ENCODE measurements at places on chromosomes 5 and 9.
A peak's percentile ranks its signal among the peaks of the same experiment; 100 is the strongest.

- DNase-seq, result no peak
Measured at GRCh38 chr5:18932081-18932480, 1055.9 kb downstream of the CDH18 start.

- DNase-seq, result peak; percentile 19
Measured at GRCh38 chr5:21806943-21807342, 1046.2 kb downstream of the CDH12 start.

DNA sequence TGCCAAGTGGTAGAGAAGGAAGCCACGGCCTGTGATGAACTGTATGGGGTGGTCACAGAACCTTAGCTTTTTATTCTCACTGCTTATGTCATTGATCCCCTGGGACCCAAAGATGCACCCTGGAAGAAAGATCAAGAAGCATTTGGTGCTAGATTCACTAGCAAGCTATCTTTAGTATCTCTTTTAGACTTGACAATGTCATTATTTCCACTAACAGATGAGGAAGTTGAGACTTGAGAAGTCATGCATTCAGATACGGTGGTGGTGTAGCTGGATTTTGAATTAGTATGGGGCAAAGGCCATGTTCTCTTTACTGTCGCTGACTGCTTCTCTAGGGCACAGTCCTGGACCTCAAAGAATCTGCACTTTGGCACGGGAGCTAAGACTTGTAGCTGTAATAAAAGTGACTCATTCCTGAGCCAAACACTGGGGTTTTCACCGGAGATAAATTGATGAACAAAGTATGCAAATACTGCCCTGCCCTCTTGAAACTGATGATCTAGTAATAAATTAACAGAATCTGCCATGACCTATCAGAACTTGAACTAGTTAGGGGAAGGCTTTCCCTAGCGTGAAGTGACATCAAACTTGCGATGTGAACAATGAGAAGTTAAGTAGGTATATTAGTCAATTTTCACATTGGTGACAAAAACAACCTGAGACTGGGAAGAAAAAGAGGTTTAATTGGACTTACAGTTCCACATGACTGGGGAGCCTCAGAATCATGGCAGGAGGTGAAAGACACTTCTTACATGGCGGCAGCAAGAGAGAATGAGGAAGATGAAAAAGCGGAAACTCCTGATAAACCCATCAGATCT is 5.4 kb downstream of the GDA start:
- DNase-seq, result no peak

- peak; percentile 75 for DNase-seq
Measured at GRCh38 chr9:120443489-120443888, 136.5 kb downstream of the CDK5RAP2 start.

GRCh38 chr5:163766936-163767670 is 261.7 kb downstream of the MAT2B start:
- DNase-seq, result no peak

DNA sequence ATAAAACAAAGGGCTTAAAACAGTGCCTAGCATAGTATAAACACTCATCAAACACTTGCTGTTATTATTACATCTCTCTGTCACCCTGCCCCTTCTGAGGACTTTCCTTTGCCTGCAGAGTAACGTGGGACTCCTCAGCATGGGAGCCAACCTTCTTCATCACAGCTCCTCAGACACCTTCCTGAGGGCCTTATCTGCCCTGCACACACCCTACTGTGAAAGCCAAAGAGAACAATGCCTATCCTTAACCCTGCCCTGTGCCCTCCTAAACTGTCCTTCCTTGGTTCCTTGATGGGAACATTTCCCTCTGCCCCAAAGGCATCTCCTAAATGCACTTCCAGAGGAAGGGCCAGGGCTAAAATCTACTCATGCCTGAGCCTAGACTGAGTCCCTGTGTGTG is 20.6 kb upstream of the HAND1 start:
- no peak for DNase-seq

- no peak for DNase-seq
Measured at GRCh38 chr5:86757824-86758223, 140.1 kb downstream of the COX7C start.

DNA sequence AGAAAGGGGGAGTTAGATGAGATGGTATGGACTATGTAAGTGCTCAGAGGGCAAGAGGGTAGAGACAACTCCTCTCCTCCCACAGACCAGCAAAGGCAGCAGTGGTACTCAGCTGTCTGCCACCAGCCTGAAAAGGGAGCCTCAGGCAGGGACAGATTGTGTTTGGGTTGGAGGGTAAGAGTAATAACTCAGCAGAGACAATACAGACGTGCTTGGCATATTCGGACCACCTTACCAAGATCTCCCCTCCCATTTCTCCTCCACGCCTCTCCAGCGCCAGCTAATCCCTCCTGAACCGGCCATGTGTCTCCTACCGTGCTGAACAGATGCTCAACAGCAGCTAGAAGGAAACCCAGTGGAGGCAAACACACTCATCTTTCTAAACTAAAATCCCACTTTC is 180.8 kb downstream of the ASTN2 start:
- DNase-seq, result no peak

DNA sequence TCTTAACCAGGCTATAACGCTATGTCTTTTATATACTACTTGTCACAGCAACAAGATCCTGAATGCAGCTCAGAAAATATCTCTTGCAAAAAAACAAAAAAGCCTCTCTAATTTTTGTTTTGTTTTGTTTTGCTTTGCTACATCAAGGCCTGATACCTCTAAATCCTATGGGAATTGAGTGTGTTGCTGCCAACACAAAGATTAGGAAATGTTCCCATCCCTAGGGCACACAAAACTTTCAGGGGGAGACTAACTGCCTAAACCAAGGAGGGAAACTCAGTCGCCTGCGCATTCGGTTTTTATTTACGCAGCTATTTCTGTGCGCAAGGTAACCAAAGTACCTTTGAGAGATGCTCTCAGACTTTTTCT is 1.7 kb downstream of the SSBP2 start:
- no peak for DNase-seq

DNA sequence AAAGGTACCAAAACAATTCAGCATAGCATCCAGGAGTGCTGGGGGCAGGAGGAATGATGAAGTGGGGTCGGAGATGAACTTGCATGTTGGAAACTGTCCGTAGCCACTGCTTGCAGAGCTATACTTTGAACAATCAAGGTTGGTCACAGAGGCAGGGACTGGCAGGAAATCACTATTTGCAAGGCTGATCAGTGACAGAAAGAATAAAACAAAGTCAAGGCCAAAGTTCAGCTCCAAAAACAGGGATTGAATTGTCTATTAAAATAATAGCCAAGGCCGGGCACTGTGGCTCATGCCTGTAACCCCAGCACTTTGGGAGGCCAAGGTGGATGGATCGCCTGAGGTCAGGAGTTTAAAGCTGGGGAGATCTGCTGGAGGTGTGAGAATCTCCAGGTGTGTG is 18.7 kb upstream of the SPRY4 start:
- no peak for DNase-seq

DNA sequence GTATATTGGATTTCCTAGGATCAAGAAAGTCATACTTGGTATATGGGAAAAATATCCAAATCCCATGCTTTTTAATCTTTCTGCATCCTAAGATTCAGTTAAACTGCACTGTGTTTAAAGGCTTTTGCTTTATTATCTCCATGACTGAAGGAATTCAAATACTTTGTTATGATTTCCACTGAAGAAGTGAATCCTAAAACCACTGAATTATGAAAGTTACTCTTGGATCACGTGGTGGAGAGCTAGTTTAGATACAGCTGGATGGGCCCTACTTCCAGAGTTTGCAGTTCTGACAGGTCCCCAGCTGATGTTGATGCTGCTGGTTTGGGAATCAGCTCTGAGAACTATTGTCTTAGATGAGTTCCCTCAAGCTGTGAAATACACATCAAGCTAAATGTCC is 5.0 kb downstream of the DAB2 start:
- no peak for DNase-seq

GRCh38 chr9:69955536-69956355 is 87.9 kb upstream of the MAMDC2 start:
- no peak for DNase-seq

DNA sequence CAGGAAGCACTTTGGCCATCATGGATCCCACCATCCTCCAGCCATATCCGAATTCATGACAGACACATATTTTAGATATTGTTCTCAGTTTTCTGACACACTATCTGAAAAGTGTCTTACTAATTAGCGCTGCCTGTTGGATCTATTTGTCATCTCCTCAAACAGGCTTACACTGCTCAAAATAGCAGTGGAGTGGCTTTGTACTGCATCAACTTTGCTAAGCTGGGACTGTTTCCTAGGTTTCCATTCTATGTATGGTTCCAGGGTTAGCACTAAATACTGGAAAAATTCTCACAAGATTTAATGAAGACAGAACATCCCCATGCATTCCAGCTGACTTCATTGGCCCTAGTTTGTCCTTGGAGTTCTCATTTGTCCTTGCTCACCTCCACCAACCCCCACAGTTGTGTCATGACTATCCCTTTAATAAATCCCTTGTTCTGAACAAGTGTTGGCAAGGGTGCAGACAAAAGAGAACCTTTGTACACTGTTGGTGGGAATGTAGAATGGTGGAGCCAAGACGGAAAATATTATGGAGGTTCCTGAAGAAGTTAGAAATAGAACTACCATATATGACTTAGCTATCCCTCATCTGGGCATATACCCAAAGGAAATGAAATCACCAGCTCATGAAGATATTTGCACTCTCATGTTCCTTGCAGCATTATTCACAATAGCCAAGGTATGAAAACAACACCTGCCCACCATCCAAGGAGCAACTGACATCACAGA is 136.5 kb upstream of the RAI14 start:
- DNase-seq, result peak; percentile 40

- DNase-seq, result no peak
Measured at GRCh38 chr5:38837416-38837815, 8.4 kb upstream of the OSMR start.

DNA sequence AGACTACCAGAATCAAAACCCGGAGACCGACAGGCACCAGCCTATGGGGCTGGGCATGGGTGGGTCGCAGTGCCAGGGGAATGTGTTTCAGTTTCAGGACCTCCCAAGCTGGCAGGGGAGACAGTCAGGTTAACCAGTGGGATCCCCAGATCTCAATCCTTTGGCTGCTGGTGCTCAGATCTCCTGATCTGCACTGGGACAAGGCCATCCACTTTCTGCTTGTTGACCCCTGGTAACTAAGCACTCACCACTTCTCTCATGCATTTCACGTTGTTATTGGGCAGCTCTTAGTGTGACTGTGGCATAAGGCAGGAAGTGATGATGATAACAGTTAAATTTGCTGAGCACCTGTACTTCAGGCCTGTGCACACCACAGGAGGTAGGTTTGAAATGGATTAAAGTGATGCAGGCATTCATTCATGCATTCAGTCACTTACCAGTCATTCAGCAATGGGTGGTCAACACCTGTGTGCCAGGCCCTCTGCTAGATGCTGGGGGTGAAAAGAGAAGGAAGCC is 42.1 kb upstream of the STXBP1 start:
- DNase-seq, result no peak

DNA sequence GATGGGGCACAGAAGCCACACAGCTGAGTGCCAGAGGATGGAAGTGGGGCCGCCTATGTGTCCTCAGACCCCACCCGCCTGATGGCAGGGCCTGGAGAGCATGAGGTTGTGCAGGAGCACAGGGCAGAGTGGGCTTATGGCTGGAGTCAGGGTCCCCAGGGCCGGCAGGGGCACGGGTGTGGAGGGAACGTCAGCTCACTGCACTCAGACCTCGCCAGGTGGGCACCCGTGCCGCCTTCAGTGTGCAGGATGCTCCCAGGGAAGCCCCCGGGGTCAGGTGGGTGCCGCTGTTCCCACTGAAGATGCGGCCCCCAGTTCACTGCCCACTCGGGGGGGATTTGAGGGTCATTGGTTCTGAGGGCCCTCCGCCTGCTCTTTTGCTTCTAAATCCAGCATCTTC is 34.9 kb downstream of the EXOC3 start:
- DNase-seq, result no peak

DNA sequence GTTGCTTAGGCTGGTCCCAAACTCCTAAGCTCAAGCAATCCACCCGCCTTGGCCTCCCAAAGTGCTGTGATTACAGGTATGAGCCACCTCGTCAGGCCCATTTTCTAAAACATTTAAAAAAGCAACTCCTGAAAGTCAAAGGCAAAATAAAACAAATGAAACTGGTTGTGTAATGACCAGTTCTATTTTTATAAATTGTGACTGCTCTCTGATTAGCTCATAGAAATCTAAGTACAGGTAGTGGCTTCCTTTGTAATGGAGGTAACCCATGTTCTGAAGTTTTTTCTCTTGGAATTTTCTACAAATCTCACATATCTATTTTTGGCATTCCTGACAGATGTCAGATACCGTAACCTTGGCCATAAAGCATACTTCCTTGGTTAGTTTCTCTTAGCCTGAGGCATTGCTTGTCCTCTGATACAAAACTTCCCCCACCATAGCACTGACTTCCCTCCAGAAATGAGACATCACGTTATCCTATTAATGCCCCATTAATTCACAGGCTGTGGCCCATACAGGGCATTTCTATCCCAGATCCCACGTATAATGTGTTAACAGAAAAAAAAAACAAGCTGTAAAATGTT is 14.1 kb upstream of the AK3 start:
- no peak for DNase-seq

DNA sequence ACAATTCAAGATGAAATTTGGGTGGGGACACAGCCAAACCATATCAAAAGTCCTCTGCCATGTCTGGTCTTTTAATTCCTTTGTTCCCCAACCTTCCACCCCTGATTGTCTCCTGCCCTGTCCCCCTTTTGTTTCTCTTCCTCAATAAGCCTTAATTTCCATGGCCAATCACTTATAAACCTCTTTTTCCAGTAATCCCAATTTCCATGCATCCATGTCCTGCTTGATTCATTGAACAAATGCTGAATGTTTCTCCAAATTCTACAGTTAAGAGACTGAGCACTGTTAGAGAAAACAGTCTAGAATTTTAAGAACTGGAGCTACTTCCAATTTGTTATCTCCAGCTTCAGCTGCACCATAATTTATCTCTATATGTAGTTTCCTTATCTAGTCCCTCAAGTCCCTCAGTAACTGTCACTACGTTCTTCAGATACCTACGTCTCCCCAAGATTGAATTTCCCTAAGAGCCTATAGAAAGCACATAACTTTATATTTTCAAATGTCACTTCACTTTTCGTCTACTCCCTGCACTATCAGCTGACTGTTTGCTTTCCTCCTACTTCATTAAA is 34.2 kb downstream of the TARS1 start:
- DNase-seq, result no peak

Data from AG04449 (cell line).